ENCODE measurements at places on chromosomes 3 and 15. TPM values are rescaled to one million over a fixed set of nuclear protein-coding genes. Genes with fewer than 3 reads are reported as not detected.

DNA sequence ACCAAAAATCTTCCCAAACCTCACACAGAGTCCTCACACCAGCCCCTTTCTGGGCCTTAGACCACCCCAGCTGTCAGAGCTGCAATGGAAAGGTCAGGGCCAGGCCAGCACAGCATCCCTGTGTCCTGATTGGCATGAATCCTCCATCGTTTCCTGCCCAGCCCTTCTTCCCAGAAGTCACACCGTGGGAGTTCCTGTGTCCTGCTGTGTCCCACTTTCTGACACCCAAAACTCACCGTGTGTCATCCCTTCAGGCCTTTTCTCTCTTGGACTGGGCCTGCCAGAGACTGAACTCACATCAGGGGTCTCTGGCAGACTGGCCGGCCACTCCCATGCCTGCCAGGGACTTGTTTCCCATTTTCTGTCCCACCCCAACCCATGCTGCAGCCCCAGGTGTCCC lies 32.5 kb upstream of the CHRNB4 start:
- no peak for DNase-seq

DNA sequence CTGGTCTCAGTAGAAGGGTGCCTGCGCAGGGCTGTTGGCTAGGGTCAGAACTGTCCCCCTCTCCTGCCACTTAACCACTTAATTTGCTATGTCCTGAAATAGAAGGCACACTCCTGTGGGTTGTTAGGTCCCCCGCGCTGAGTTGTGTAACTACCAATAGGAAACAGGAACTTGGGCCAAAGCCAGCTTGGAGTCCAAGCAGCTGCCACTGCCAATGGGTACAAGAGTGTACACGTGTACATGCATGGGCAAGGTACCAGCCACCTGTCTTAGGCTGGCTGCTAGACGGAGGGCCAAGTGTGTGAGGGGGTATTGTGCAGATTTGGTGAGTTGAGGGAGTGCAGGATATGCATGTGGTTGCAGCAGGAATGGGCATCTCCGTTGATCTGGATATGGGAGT lies 29.7 kb upstream of the POLG start:
- DNase-seq: peak; percentile 33

DNA sequence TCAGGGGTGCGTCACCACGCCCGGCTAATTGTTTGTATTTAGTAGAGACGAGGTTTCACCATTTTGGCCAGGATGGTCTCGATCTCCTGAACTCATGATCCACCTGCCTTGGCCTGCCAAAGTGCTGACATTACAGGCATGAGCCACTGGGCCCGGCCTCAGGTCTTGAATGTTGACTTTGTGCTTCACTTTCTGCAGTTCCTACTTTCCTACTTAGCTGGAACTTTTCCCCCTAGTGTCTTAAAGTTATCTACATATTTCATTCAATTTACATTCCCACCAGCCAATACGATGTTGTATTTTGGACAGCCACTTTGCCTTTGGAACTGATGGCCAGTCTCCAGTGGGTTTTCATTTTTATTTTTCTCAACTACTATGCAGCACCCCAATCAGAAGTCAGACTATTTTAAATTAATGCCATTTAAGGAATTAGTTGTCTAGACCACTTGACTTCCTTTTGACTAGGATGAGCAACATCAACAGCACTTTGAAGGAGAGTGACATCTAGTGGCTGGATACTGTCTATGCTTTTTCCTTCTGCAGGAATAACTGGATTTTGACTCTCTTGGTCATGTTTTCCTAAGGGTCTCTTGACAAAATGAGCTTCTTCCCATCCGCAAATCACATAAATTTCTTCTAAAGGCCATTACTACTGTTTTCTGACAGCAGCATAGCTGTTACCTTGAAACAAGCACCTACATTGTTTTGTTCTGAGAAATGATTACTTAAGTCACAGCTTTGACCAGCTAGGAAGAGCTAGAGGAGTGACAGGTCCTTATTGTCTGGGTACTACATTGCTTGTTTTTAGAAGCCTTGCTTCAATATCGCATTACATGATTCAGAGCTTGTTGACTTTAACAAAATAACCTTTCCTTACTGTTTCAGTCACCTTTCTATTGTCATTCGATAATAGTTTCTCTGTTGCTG lies 140.2 kb downstream of the ITPR1 start:
- DNase-seq: peak; percentile 10

- DNase-seq: no peak
These were observed 32.7 kb downstream of the HDC start for GRCh38 chr15:50232791-50233190.

DNA sequence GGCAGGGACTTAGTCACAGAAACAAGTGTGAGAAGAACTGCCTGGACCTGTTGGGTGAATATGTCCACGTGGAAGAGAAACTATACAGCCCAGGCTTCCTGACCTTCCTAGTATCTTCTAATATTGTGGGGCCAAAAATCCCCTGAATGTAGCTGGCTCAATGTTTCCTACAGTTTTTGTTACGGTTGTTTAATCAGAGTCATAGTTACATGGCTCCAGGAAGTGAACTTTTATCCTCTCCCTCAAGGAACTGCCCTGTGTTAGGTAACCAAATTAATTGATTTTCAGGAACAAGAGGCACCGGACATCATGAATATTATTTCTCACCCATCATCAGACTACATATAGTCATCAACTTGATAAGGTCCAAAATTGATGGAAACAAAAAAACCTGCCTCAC lies 59.0 kb downstream of the ANXA2 start:
- DNase-seq: no peak

- DNase-seq: no peak
These were observed 482.7 kb upstream of the NECTIN3 start for GRCh38 chr3:110588906-110589305.

DNA sequence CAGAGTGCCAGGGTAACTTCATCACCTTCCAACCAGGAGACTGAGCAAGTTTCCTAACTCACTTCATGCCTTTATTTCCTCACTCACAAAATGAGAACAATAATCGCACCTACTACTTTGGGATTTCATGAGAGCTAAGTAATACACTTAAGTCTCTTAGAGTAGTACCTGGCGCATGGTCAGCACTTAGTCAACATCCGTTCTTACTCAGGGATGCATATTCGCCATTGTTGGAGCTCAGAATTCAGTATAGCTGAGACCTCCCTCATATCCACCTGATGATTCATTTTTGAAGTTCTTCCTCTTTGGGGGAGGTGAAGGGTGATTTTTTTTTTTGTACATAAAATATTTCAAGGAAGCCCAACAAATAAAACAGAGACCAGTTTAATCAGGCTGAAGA lies 188.2 kb downstream of the AGBL1 start:
- DNase-seq: no peak

- peak; percentile 14 for DNase-seq
These were observed 727 bp downstream of the NSMCE3 start for GRCh38 chr15:29268706-29269484.

DNA sequence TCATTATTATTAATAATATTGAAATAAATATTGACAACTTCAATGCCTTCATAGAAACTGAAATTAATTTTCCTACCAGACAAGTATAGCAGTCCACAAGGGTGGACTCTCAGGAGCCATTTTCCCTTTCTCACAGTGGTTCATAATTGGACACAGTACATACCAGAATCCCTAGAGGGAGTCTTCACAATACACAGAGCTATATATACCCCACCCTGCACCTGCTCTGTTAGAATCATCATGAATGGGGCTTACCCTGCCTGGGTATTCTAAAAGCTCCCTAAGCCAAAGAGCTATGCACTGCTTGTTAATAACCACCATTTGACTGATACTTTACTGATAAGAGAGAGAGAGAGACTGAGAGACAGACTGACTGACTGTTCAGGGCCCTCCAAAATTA lies 134.9 kb downstream of the FEZF2 start:
- no peak for DNase-seq

DNA sequence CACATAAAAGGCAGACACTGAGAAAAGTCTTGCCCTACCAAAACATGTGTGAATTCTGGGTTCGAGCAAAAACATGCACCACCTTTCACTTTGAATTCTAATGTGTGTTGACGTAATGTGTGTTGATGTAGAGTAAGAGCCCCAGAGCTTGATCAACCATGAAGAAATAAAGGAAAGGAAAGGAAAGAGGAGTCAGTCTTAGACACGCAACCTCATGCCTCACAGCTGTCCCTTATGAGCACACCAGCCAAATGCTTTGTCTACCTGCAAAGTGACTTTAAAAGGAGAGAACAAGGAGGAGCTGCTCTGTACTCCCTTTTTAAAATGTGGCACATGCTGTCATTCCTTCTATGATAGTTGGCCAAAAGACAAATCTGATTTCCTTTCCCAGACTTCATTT lies 80.8 kb downstream of the RFTN1 start:
- no peak for DNase-seq

- no peak for DNase-seq
These were observed 368.7 kb upstream of the TBL1XR1 start for GRCh38 chr3:177565981-177566380.

DNA sequence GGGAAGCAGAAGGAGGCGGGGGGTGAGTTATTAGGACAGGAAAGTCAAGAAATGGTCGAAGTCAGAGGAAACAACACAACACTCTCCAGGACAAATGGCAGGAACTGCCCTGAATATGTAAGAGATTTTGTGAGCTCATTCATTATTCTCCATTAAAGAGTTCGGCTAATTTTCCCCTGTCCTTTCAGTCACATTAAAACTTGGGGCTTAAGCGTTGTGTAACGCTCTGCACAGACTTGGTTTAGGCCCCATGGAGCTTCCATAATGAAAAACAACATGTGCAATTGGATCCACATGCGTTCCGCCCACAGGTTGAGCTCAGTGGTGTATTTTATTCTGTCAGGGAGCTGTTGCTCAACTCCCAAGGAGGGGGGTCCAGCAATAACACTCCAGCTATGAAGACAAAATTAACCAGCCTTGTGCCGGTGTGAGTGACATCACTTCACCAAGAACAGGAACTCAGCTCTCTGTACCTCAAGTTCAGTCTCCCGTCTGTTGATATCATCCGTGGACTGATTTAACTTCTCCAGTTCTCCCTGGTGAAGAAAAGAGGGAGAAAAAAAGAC lies 2.3 kb downstream of the SH3BP5 start:
- DNase-seq: no peak

DNA sequence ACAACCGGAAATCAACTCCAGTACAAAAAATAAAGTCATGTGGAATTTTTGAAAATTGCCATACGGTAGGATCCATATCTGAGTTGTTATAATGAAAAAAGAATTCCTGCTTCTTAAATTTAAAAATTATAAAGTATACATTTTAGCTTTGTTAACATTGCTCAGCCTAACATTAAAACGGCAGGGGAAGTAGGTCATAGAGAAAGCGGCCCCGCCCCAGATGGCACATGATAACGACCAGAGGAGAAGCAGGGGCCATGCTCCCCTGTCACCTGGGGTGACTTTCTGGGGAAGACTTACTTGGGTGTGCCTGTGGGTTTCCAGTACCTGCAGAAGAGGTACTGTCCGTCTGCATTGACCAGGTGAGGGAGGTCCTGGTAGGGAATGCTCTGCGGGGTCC lies 921 bp downstream of the MGLL start:
- DNase-seq: no peak

- DNase-seq: no peak
These were observed 23.1 kb upstream of the CMC1 start for GRCh38 chr3:28218071-28218916.

GRCh38 chr3:168168743-168169142 lies 73.0 kb upstream of the GOLIM4 start:
- no peak for DNase-seq

GRCh38 chr3:66456711-66457173 lies 44.1 kb downstream of the LRIG1 start:
- no peak for DNase-seq

GRCh38 chr3:61857297-61857696 lies 295.9 kb downstream of the PTPRG start:
- DNase-seq: no peak

GRCh38 chr15:43878446-43878845 lies 51.6 kb downstream of the WDR76 start:
- no peak for DNase-seq

DNA sequence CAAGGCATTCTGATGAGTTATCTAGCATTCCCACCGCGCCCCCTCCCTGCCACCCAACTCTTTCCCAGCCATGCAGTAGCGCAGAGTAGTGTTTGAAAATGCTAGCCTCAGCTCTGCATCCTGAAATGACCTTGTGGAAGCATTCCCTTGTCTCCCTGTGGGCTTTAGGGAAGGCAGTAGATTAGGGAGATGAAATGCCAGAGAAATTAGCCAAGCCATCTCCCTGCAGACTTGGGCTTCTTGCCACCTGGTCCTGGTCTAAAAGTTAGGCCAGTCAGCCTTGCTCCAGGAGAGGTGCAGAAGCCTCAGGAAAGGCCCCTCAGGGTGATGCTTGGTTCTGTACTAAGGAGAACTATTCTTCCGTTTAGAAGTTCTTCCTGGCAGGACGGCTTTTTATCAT lies 231.2 kb downstream of the CACNA2D3 start:
- DNase-seq: no peak

DNA sequence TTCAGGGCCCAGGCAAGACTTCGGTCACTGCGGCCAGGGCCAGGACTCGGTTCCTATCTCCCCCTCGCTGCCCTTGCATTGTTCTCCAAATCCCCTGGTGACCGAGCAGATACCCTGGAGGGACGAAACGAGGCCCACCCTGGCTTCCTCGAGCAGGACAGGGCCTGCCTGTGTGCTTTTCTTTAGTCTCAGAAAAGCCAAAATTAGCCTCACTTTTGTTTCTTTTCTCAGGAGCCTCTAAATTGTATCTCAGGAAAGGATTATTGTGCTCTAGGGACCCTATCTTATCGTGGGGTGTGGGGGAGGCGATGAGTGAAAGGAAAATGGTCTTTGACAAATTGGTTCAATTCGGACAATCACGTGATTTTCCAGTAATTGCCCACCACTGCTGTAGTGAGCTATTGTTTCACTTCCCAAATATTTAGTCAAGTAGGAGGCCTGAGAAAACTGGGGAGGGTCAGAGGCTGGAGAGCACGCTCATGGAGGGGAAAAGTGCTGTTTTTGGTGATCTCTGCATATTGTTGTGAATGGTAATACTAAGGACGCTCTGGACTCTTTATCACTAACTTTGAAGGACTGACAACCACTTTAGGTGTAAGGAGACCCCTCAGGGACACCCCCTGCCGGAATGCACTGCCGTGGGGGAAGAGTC lies 61.6 kb downstream of the TMEM44 start:
- DNase-seq: no peak

DNA sequence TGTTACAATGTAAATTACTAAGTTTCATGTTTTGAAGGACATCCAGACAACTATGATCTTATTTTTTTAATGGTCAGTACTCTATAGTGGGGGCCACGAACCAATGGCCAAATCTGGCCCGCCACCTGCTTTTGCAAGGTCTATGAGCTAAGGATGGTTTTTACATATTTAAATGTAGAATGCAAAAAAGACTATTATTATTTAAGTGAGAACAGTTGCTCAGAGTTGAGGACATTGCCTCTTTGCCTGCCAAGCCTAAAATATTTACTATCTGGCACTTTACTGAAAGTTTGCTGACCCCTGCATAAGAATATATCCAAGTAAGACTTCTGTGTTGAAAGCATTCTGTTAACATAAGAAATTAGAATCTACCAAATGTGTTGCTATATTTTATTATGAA lies 163.7 kb upstream of the MDFIC2 start:
- DNase-seq: no peak

Gene LDHAL6B
- not detected for total RNA-seq

Gene CERS3
- 0.41 TPM for total RNA-seq

Gene LPCAT4
- 10.6 TPM for total RNA-seq

Gene CNTN3
- total RNA-seq: 50.1 TPM

Gene HYAL1
- 0.41 TPM for total RNA-seq

Gene ERC2
- 77.9 TPM for total RNA-seq

Data from frontal cortex (tissue), 4 donors.